SJCRH30 (cell line): ENCODE measurements at places on chromosomes 7 and 10. TPM values are rescaled to one million over a fixed set of nuclear protein-coding genes. Genes with fewer than 3 reads are reported as not detected.

The FAM237B gene
- total RNA-seq, result not detected in 2 replicates

The SNCG gene
- total RNA-seq, result 38.1 and 55.5 TPM in 2 replicates

DNA sequence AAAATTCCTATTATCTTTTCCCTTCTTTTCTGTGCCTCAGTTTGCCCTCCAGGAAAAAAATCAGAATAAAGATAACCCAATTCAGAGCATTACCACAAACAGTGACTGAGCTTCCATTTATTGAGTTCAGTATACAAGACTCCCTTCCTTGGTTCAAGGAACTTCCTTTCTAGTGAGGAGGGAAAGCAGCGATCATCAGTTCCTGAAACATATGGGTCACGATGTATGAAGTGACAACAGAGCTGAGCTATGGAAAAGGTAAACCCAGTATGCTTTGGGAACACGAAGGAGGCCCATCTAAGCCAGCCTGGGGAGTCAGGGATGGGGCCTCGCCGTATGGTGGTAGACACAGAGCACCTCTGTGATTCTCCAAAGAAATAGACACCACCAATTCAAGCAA, 15.8 kb downstream of the C10orf71 start:
- no peak for DNase-seq
- peaks cover 3% of the 10 kb centered on the region; the same call in 1 of the 2 replicates for H3K36me3 ChIP-seq
- peaks cover 7% of the 10 kb centered on the region for H3K4me1 ChIP-seq
- no peak overlapping the region for H3K27ac ChIP-seq
- no peak overlapping the region for H3K4me3 ChIP-seq
- no peaks in the 10 kb centered on the region for H3K27me3 ChIP-seq

GRCh38 chr10:133159950-133160825, at the start of gene KNDC1:
KNDC1 (plus strand) TSS chr10:133160219; CDS start chr10:133160468, 249 bp downstream.
- peak within 1 kb of the TSS; percentile 55 for H3K4me3 ChIP-seq
- H3K27ac ChIP-seq, result no peak within 1 kb of the TSS
- H3K4me1 ChIP-seq, result peaks cover 4% of the 10 kb centered on the region
- DNase-seq, result no peak

- H3K27me3 ChIP-seq, result no peaks in the 10 kb centered on the region
- H3K4me3 ChIP-seq, result no peak overlapping the region
- DNase-seq, result no peak
- no peaks in the 10 kb centered on the region for H3K36me3 ChIP-seq
- H3K27ac ChIP-seq, result no peak overlapping the region
These were observed 455.3 kb downstream of the PLXDC2 start for GRCh38 chr10:20271490-20271889.

- H3K27me3 ChIP-seq, result no peaks in the 10 kb centered on the region
- no peak overlapping the region for H3K4me3 ChIP-seq
These were observed 2.0 kb upstream of the HMX3 start for GRCh38 chr10:123133541-123134342.

DNA sequence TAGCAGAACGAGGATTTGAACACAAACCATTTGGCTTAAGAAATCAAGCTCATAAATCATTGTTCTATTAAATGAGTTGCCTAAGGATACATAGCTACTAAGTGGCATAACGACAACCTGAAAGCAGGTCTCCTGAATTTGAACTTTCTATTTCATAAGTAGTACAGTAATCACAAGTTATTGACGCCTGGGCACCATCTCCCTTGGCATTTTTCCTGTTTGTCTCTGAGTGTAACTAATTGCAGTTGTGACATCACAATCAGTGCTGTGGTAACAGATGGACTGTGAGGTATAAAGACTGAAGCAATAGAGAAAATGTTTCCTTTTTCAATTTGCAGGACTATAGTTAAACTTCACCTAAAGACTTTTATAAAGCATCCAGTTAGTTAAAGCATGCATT, 6.4 kb upstream of the CSTF2T start:
- H3K4me1 ChIP-seq, result no peaks in the 10 kb centered on the region
- no peaks in the 10 kb centered on the region for H3K36me3 ChIP-seq
- no peak overlapping the region for H3K4me3 ChIP-seq
- no peak overlapping the region for H3K27ac ChIP-seq

The FKBP6 gene
- total RNA-seq, result not detected in 2 replicates

GRCh38 chr10:79468841-79469585, 23.6 kb upstream of the ZCCHC24 start:
- no peaks in the 10 kb centered on the region for H3K27me3 ChIP-seq
- no peak overlapping the region for H3K27ac ChIP-seq
- no peak for DNase-seq
- peaks cover 41% of the 10 kb centered on the region for H3K4me1 ChIP-seq
- H3K4me3 ChIP-seq, result no peak overlapping the region

DNA sequence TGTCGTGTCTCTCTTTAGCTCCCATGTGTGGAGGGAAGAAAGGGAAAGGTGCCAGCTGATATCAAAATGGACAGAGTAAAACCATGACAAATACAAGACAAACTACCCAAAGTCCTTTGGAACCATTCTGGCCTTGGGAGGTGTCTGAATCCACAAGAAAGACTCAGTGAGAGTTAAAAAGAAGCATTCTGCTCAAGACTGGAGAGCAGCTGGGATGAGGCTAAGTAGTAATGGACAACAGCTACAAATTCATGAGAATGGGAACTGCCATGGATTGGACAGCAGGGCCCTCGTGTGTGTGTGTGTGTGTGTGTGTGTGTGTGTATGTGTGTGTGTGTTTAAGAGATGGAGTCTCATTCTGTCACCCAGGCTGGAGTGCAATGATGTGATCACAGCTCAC, 39.6 kb upstream of the MYL10 start:
- no peak overlapping the region for H3K4me3 ChIP-seq
- no peaks in the 10 kb centered on the region for H3K27me3 ChIP-seq
- peaks cover 8% of the 10 kb centered on the region; the same call in 1 of the 2 replicates for H3K4me1 ChIP-seq

GRCh38 chr7:80309377-80309776, 174.7 kb downstream of the GNAI1 start:
- H3K4me3 ChIP-seq, result no peak overlapping the region
- H3K4me1 ChIP-seq, result no peaks in the 10 kb centered on the region
- H3K27ac ChIP-seq, result no peak overlapping the region

- no peak overlapping the region for H3K27ac ChIP-seq
- no peaks in the 10 kb centered on the region for H3K36me3 ChIP-seq
- DNase-seq, result no peak
- no peak overlapping the region for H3K4me3 ChIP-seq
These were observed 231.6 kb downstream of the SORCS3 start for GRCh38 chr10:104872691-104873090.

GRCh38 chr10:89609833-89610346, 35.2 kb downstream of the PANK1 start:
- no peak for DNase-seq
- no peak overlapping the region for H3K27ac ChIP-seq
- H3K4me1 ChIP-seq, result no peaks in the 10 kb centered on the region
- H3K27me3 ChIP-seq, result no peaks in the 10 kb centered on the region
- no peak overlapping the region for H3K4me3 ChIP-seq
- H3K36me3 ChIP-seq, result peaks cover 7% of the 10 kb centered on the region

GRCh38 chr7:30796105-30796869, 25.1 kb downstream of the MINDY4 start:
- H3K36me3 ChIP-seq, result no peaks in the 10 kb centered on the region
- no peak for DNase-seq
- H3K27ac ChIP-seq, result no peak overlapping the region

- H3K4me1 ChIP-seq, result no peaks in the 10 kb centered on the region
- H3K36me3 ChIP-seq, result no peaks in the 10 kb centered on the region
- no peak overlapping the region for H3K27ac ChIP-seq
- DNase-seq, result no peak
- H3K27me3 ChIP-seq, result no peaks in the 10 kb centered on the region
These were observed 52.6 kb downstream of the MBL2 start for GRCh38 chr10:52720018-52720417.

GRCh38 chr7:142880876-142881505, 4.6 kb downstream of the TRPV6 start:
- DNase-seq, result peak; percentile 51
- no peak overlapping the region for H3K27ac ChIP-seq
- no peaks in the 10 kb centered on the region for H3K4me1 ChIP-seq
- peaks cover 30% of the 10 kb centered on the region for H3K27me3 ChIP-seq
